Central memory CD4-positive, alpha-beta T cell (primary cell): ENCODE measurements at places on chromosomes 7 and 10.

DNA sequence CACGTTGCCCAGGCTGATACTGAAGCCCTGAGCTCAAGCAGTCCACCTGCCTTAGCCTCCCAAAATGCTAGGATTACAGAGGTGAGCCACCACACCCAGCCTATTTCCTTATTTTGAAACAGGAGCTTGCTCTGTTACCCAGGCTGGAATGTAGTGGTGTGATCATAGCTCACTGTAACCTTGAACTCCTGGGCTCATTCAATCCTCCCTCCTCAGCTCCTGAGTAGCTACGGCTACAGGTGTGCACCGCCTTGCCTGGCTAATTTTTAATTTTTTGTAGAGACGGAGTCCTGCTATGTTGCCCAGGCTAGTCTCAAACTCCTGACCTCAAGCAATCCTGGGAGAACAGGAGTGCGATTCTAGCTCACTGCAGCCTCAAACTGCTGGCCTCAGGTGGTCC is 11.7 kb downstream of the MRLN start:
- DNase-seq = no peak

DNA sequence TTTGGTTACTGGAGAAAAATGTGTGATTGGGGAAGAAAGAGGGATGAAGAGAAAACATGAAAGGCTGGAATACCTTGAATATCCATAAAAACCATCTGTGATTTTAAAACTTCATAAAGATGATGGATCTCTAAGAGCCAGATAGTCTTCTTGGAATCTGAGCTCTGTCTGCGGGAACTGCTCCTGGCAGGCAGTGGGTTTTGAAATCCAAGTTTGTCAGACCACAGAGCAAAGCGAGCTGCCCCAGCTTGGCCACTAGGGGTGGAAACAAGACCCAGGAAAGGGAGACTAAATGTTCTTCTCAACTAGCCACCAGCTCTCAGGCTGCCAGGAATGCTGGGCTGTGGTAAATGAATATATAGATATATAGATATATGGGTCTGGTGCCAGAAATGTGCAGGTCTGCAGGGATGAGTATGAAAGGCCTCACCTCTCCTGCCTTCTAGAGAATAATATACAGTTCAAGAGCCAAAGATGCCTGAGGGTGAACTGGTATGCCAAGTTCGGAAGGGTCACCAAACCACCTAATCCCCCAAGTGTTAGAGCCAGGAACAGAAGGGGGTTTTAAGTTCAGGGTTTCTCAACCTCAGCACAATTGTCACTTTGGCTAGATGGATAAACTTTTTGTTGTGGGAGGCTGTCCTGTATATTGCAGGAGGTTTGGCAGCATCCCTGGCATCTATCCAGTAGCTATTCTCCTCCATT is 208.8 kb downstream of the KCNMA1 start:
- DNase-seq = no peak

DNA sequence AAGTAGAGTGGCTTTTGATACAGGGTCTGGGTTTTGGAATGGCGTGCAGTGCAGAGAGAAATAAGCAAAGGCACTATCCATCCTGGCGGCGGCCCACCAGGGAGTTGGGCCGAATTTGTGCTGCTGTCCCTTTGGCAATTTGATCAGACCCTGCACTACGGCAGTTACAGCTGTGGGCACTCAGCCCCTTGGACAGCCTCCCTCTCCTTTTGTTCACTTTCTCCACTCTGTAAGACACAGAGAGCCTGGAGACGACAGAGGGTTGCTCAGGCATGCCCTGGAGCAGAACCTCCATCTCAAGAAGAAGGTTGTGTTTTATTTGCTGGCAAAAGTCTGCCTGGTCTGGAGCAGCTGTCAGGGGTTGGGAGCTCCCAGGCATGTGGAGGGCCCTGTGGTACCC is 55.8 kb downstream of the LHPP start:
- no peak for DNase-seq

- DNase-seq = no peak
Measured at GRCh38 chr7:3771906-3772305, 470.9 kb downstream of the SDK1 start.

DNA sequence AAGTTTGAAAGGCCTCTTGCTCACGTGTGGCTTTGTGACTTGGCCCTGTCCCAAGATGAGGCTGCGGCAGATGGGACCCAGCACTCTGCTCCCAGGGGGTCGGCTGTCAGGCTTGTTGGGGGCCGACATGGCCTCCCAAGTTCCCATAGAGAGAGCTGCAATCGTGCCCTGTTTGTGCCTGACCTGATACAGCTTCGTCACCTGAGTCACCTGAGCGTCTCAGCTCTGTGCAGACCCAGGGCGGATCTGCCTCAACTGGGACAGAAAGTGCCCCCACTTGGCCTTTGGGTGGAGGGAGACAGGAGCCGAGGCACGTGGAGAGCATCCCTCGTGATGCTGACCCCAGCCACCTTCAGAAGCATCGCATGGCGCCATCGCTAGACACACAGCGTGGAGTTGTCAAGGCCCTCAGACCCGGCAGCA is 21.7 kb downstream of the PAPOLB start:
- no peak for DNase-seq

GRCh38 chr7:133360201-133360600 is 107.3 kb downstream of the EXOC4 start:
- DNase-seq = no peak

DNA sequence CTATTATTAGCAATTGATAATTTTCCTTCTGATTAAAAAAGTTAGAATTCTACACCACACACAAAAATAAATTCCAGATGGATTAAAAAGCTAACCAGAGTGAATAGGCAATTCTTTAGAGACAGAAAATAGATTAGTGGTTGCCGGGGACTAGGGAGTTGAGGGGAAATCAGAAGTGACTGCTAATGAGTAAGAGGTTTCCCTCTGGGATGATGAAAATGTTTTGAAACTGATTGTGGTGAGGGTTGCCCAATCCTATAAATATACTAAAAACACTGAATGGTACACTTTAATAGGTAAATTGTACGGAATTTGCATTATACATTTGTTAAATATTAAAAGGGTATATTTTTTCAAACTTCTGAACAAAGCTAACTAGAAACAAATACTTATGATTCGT is 214.9 kb downstream of the GPAM start:
- no peak for DNase-seq

- DNase-seq = no peak
Measured at GRCh38 chr7:123460616-123461015, 73.8 kb downstream of the IQUB start.

DNA sequence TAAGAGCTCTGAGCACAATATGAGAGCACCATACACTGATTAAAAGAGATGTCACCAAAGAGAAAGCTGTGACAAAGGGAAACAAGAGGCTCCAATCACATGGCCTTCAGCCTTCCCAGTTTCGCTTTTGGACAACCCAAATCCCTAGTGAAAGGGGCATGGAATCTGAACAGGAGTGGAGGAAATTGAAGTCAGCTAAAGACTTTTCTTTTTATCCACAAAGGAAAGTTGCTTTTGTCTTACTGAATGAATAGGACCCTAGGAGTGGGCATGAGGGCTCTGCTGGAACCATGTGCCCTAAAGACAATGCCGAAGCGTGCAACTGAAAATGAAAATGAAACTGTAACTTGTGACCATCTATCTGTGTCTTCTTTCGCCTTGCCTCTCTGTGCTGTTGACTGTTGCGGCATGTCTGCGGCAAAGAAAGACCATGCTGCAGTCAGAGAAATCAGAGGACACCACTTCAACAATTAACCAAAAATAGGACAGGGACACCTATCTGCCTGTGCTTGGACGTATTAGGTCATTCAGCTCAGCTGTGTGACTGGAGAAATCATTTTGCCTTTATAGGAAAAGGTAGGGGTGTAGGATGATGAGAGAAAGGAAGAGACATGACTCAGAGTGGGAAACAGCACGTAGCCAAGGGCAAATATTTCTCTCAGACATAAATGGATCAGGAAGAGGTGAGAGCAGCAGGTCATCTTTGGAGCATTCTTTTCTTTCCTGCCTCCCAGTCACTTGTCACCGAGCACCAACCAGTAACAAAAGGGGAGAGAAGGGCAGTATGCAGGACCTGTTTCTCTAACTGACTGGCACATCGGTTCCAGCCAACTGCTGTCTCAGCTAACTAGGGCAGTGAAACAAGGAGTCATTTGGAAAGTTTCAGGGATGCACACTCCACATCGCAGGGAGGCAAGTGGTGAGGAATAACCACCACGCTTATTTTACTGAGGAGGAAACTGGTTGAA is 12.3 kb downstream of the CAV2 start:
- DNase-seq = peak; percentile 36

GRCh38 chr7:42097752-42098151 is 139.3 kb downstream of the GLI3 start:
- DNase-seq = no peak

- no peak for DNase-seq
Measured at GRCh38 chr7:44673771-44674170, 67.3 kb downstream of the OGDH start.
